ENCODE measurements at places on chromosomes 1 and 21.
A peak's percentile ranks its signal among the peaks of the same experiment; 100 is the strongest.

- DNase-seq = no peak
These were observed 22.1 kb downstream of the LRRC7 start for GRCh38 chr1:69589799-69590198.

- DNase-seq = no peak
These were observed 430 bp downstream of the S100B start for GRCh38 chr21:46604329-46604974.

- no peak for DNase-seq
These were observed 1.8 kb upstream of the SERBP1 start for GRCh38 chr1:67431869-67432578.

GRCh38 chr1:111234258-111234657 lies 6.7 kb downstream of the CHI3L2 start:
- DNase-seq = no peak

- peak; percentile 36 for DNase-seq
These were observed 175.5 kb downstream of the CLIC6 start for GRCh38 chr21:34844013-34844923.

DNA sequence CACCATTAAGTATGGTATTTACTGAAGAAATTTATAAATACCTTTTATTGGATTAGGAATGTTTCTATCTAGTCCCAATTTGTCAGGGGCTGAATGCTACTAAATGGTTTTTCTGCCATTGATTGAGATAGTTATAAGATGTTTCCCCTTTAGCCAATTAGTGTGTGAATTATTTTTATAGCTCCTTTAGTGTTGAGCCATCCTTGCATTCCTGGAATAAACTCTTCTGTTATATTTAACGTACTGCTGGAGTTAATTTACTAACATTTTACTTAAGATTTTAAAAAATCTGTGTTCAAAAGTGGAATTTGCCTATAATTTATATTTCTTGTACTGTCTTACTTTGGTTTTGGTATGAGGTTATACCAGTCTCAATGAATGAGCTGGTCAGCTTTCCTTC lies 25.4 kb upstream of the LRRC3 start:
- DNase-seq = no peak

GRCh38 chr1:184437291-184437690 lies 50.5 kb downstream of the C1orf21 start:
- no peak for DNase-seq

DNA sequence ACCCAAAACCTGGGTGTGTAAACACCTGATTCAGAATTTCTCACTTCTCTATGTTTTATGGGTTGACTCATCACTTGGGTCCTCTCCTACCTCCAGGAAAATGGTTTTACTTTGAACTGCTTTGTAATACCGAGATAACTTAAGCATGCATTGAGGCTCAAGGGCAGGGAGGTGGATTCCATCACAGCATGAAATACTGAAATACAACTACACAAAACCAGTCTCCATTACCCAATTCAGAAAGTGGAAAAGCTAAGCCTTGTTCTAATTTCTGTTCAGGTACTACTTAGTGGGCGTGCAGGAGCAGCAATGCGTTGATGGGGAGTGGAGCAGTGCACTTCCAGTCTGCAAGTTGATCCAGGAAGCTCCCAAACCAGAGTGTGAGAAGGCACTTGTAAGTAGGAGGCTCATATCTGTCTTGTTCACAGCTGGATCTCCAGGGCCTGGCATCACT lies 6.1 kb upstream of the C4BPA start:
- no peak for DNase-seq

DNA sequence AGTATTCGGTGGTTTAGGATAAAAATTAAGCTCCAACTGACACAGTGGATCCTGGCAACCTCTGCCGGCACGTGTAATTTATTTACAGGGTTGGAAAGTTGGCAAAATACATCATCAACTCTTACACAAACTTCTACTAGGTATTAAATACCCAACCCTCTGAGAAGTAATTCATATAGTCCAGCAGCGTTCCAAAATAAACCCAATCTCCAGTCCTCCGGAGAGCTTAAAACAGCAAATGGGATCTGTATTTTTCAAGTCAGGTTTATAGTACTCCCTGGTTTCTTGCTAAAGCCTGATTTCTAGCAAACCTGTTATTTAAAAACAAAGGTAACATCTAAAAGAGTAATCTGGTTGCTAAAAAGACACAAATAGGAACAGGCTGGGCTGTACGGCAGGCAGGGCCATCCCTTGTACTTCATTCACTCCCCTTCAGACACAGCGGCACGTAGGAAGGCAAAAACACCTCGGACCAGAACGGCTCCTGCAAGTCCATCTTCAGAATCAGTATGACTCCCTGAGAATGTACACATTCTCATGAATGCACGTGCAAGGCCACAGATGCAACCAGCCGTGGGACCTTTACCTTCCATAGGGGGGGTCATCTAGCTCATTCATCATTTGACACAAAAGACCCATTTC lies 8.6 kb downstream of the GLIS1 start:
- DNase-seq = no peak

GRCh38 chr1:234217316-234217840 lies 155.9 kb upstream of the COA6 start:
- no peak for DNase-seq

- DNase-seq = no peak
These were observed 14.5 kb downstream of the AUNIP start for GRCh38 chr1:25844536-25845337.

- no peak for DNase-seq
These were observed 4.8 kb downstream of the FAM131C start for GRCh38 chr1:16068356-16069270.

DNA sequence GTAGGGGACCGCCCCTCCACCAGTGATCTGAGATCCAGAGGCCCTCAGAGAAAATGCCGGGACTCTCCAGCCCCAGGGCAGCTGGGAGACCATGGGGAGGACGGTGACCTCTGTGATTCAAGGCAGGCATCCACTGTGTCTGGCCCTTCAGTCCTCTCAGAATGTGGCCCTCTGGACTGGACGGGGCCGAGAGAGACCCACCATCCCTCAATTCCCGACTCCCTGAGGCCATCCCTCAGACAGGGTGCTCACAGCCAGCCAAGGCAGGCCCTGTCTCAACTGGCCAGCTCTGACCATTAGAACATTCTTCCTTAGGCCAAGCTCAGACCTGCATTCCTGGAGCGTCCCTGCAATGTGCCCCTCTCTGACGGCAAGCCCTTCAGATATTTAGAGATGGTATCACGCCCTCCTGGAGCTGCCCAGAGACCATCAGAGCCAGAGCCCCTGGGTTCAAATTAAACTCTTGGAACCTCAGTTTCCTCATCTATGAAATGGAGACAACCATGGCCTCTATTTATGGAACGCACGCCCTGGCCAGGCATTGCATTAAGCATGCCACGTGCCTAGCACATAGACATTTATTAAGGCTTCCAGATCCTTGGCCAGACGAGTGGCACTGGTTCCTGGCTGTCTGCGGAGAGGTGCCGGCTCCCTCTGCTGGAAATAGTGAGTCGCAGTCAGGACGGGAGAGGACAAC lies 9.6 kb upstream of the EPS8L3 start:
- DNase-seq = peak; percentile 87

DNA sequence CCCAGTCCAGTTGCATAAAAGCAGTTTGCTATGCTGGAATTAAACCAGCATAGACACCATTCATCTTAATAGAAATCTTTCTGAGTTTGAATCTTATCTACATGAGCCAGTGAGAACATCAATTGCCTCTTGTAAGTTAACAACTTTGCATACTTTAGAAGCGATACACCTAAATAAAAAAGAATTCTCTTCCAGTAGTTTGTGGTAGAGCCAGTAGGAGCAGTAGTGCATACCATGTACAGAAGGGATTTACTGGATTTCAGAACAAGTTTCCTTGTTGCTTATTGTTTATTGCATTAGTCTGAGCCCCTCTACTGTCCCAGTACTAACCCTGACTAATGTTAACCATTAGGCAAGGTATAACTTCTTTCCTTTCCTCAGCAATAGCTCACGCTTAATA lies 313.1 kb downstream of the TGFB2 start:
- DNase-seq = no peak

GRCh38 chr1:11615090-11615489 lies 39.1 kb downstream of the FBXO2 start:
- no peak for DNase-seq

DNA sequence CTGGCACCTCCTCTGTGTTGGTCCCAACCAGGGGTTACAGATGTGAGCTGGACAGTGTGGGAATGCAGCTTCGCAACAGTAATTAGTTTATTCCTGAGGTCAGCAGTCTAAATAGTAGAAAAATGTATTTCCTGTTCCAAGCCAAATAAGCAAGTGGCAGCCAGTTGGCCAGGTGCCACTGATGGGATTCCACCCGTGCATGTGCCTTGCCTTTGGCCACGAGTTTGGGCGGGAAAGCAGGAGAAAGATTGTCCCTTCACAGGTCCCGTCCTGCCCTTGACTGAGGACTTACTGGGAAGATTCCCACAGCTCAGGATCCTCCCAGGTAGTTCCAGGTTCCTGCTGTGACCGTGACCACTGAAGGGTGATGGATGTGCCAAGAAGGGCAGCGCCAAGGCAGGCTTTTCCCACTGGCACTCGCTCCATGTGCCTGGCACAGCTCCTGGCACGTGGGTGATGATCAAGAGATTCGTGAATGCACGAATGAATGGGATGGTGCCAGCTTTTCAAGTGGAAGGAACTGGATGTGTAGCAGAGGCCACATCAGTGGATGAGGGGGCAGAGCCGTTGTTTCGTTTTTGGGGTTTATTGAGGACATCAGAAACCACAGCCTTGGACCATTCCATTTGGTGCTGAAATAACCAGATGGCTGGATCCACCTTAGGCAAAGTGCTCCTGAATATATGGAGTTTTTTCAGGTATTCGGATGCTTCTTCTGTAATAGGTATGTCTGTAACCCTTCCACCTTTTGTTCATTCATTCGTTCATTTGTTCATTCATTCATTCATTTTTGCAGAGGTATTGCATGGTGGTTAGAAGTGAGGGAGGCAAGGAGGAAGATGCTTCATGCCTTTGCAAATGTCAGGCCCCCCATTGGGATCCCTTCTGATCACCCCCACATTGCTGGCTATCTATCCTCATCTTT lies 62.4 kb upstream of the WNT4 start:
- DNase-seq = no peak

DNA sequence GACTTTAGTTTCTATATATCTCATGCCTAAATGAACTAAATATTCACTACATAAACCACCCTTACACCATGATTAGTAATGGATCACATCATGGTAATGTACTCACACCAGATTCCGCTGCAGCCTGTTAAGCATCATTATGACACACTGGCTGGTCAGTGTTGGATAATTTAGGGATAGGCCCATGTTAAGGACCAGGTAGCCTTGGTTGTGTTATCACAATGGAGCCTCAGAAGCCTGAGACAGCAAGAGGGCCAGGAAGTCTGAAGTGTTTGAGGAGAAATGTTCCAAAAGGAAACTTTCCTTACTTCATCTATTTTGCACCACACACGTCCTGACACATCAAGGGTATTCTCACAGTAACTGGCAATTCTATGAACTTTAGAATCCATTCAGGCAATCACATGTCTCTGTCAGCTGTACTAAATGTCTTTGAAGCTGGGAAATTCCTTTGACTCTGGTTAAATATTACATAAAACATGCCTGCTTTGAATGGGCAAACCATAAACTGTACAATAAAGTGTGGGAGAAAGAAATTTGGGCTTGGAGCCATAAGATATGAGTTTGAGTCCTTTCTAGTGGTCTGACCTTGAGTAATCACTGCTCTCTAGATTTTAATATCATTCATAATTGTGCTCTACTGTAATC lies 105.3 kb upstream of the DPT start:
- no peak for DNase-seq

DNA sequence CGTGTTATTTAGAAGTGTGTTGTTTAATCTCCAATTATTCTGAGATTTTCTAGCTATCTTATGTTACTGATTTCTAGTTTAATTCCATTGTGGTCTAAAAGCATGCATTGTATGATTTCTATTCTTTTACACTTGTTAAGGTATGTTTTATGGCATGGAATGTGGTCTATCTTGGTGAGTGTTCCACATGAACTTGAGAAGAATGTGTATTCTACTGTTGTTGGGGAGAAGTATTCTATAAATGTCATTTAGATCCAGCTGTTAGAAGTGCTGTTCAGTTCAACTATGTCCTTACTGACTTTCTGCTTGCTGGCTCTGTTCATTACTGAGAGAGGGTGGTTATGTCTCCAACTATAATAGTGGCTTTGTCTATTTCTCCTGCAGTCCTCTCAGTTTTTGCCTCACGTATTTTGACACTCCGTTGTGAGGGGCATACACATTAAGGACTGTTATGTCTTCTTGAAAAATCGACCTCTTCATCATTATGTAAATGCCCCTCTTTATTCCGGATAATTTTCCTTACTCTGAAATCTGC lies 12.0 kb upstream of the PLA2G5 start:
- DNase-seq = no peak

- peak; percentile 6 for DNase-seq
These were observed 260.7 kb upstream of the CSF3R start for GRCh38 chr1:36743286-36744005.

GRCh38 chr1:201430776-201431175 lies 9.2 kb upstream of the TNNI1 start:
- no peak for DNase-seq

DNA sequence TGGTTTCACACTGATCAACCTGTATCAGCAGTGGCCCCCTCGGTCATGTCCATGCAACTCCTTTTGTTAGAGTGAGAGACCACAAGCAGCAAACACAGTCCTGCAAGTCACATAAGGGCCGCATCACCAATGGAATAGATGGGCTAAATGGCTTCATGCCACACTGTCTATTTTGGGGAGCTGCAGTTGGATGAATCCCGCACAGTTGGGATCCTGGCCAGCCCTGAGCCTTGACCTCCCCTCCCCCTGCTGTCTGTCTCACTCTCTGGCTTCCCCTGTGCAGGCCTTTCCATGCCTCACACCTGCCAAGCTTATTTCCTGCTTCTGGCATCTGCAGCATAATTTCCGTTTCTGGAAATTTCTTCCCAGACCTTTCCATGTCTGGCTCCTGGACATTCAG lies 57.0 kb downstream of the CNIH3 start:
- no peak for DNase-seq

DNA sequence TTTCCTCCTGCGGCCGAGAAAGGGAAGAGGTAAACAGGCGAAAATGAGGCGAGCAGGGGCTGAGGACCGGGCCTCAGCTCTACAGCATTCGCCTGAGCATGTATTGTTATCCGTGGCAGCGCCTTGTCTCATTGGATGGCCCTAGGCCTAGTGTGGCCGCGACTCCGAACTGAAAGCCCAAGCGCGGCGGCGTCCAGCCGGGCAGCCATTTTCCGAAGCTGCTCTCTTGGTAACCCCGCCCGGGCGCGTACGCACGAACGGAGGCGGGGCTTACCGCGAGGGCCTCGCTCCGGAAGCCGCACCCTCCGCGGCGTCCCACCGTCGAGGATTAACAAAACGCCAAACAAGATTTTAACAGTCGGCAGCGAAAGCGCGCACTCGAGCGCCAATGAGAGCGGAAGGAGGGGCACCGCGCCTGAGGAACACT lies 797 bp upstream of the USP1 start:
- DNase-seq = no peak

DNA sequence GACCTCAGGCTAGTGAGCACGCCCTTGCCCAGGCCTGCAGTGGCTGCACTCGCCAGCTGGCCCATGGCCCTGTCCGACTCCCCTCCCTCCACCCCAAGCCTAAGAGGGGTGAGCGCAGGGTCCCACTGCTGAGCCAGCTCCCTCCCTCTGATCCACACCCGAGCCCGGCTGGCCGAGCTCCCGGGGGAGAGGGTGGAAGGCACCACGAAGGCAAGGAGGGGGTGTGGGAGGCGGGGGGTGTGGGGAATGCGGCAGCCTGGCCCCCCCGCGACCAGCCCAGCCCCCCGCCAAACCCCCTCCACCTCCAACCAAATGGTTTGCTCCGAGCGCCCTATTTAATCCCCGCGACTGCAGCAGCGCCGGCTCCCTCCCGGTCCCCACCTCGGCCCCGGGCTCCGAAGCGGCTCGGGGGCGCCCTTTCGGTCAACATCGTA lies at the start of gene CADM3:
CADM3 (plus strand) TSS at position 362 of the 434 bp plus-strand sequence. CDS start 151 bp downstream, outside the sequence.
- no peak for DNase-seq

GRCh38 chr1:75797273-75797588 lies 549 bp downstream of the MSH4 start:
- DNase-seq = no peak
